ENCODE measurements at places on chromosomes 11 and 22.

DNA sequence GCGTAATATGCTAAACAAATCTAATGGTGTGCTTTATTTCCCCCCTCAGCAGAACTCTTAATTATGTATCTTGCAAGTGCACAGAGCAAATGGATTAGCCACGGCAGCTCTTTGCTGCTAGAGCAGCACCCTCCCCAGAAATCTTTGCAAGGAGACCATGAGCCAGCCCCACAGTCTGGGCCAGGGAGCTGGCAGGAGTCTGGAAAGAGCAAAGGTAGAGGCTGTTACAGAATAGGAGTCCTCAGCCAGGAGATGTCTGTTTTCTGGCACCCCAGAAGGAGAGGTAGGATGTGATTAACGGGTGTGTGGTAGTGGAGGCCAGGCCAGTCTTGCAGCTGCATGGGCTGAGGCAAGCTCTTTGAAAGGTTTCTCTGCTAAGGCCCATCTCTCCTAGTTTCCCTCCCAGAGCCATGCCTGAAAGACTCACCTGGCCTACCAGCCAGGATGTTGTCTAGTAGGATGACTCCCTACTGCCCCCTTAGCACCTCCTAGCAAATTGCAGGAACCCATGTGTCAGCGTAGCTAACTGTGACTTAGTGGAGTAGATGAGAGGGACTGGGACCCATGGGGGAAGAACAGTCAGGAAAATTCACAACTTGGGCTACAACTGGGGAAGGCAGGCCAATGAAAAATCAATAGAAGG lies 557.2 kb downstream of the BUD13 start:
- DNase-seq: no peak

DNA sequence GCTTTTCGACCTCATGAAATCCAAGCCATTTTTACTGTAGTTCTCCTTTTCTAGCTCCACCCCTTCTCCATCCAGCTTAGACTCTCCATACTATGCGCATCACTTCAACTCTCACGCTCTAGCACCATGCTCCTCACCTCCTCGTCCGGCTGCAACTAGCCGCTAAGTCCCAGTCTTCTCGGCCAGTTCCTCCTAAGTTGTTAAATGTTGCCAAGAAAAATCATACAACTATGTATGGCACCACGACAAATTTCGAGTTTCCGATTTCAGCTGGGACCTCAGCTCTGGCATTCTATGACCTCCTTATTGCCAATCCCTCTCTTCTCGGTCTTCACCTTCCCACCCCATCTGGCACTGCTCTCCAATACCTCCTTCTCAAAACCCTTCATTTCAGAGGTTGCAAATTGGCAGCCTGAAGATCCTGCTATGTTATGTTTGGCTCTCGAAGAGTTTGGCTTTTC lies 1.0 kb downstream of the ZNF70 start:
- no peak for DNase-seq

GRCh38 chr11:10208131-10208575 lies 85.9 kb downstream of the SBF2 start:
- DNase-seq: peak; percentile 48

DNA sequence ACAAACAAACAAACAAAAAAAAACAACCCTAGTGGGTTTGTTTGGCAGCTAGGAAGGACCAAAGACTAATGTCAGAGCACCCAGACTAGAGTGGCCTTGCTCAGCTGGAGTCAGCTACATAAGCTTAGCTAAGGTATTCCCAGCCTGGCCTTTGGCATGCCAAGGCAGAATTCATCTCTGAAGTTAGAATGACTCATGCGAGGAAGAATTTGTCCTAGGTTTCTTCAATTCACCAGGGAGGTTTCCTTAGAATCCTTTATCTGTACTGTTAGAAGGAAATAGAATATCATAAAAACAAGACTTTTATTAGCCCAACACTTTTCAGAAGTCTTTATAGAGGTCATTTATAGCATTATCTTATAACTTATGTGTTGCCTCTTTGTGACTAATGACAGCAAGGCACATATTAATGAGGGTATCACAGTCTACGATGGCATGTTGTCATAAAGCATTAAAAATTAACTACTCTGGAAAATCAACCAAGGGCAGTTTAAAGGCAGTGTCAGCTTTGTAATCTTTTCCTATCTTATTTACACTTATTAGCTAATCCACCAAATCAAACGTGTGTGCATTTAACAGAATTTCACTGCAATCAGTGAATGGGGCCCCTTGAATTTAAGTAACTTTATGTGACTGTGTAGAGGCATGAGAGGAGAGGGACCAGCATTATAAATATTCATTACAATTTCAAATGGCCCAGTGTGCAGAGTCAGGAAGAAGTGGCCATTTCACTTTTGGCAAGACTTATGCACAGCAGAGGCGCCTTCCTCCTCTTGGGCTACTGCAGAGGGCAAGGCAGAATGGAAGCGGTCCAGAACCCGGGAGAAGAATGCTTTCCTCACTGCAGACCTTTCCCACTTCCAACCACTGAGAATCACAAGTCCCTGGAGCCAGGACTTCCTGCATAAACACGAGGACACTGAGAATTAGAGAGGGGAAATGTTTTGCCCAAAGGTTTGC lies 36.3 kb downstream of the SLC5A1 start:
- no peak for DNase-seq

DNA sequence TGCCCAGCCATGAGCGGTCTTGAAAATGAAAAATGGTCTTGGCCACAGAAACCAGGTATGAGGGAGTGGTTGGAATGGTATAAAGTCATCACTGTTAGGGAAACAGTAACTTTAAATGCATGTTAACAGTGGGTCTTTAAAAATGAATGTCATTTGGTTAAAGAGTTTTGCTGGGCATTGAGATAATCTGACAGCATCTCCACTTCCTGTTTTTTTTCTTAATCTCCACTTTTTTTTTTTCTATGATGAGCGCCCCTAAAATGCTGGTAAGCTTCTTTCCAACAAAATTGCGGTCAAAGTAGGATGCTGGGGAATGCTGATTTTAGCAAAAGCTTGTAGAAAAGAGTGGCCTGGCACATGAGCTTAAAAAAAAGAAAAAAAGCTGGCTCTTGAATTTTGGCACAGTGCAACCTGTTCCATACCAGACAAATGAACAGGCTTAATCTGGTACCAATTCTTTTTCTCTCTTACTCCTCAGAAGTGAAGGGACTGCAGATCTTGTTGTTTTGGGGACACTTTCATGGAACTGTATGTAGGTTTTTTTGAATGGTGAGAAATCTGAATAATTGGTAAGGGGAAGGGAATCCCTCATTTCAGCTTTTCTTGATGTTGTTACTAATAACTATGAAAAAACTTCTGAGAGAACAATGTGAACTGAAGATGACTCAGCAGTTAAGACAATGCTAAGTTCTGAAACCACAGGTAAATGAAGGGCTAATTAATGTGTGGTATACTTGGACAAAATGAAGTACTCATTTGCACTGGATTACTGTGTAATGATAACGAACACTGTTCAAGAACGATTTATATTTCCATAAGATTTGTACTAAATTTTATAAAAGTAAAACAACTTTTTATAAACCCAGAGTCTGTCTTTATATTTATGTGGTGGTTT lies 3.1 kb upstream of the ARHGEF12 start:
- DNase-seq: no peak

DNA sequence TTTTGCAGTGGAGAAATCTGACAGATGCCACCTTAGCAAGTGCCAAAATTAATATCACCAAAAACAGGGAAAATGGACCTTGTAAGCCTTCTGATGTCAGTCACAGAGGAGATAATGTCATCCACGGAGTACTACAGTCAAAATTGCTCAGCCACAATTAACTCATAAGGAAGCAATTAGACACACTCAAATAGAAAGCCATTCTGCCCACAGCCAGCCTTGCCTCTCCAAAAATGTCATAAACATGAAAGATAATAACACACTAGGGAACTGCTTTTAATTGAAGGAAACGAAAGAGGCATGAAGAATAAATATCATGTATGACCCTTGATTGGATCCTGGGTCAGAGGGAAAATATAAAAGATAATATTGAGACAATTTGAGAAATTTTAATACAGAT lies 505.6 kb upstream of the API5 start:
- no peak for DNase-seq

DNA sequence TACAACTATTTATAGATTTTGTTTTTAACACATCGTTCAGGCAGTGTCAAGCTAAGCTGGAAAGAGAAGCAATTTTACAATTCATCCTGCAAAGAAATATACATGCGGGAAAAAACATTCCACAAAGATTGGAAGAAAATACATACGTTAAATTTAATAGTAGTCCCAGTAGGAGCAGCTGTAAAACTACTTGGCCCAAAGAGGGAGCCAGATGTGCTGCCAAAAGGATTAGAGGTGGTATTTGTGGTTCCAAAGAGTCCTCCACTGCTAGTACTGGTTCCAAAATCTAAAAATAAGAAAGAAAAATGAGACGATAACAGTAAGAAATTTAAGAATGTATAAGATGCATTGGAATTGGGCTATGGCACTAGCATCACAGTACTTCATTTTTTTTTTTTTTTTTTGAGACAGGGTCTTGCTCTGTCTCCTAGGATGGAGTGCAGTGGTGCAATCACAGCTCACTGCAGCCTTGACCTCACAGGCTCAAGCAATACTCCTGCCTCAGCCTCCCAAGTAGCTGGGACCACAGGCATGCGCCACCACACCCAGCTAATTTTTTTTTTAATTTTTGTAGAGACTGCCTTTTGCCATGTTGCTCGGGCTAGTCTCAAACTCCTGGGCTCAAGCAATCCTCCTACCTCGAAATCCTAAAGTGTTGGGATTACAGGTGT lies 21.5 kb downstream of the NUP98 start:
- DNase-seq: no peak

- no peak for DNase-seq
Measured at GRCh38 chr22:47086596-47087248, 324.3 kb downstream of the TBC1D22A start.

GRCh38 chr11:48093795-48094642 lies 113.7 kb downstream of the PTPRJ start:
- DNase-seq: no peak

DNA sequence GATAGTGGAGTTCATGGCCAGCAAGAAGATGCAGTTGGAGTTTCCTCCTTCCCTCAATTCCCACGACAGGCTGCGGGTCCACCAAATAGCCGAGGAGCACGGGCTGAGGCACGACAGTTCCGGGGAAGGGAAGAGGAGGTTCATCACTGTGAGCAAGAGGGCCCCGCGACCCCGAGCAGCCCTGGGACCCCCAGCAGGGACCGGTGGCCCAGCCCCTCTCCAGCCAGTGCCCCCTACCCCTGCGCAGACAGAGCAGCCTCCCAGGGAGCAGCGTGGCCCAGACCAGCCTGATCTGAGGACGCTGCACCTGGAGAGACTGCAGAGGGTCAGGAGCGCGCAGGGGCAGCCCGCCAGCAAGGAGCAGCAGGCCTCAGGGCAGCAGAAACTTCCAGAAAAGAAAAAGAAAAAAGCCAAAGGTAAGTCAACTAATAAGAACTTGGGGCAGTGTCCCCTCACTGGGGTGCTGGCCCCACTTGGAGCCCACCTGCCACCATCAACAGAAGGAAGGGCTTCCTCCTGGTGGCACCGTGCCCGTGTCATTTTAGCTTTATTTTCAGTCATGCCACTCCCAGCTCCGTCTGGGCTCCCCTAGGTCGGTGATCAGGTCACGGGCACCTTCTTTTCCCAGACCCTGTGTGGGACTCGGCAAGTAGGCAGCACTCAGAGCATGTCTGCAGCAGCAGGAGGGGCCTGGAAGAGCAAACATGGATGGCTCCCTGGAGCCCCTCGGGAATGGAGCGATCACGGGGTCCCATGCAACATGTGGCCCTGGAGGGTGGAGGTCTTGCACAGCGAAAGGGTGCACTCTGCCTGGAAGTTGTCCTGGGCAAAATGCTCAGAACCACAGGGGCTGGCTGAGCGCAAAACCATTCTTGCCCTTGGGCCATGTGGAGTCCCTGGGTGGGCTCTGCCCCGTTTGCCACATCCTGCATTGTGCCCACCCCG lies 33.3 kb downstream of the IGHMBP2 start:
- DNase-seq: no peak
